ENCODE measurements at places on chromosomes 1 and 21.

DNA sequence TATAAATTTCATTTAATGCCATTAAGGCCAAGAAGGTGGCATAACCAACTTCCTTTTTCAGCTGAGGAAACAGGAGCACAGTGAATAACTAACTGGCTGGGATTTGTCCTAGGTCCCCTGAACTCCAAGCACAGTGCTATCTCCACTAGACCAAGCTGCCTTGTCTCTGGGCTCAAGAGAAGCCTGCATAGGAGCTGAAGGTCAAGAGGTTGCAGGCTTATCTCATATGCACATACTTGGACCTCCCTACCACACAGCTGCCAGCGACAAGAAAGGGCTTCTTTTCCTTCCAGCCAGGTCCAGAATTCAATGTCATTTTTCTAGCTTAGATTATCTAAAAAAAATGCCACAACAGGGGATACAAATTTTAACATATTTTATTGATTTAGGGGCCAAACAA lies 27.1 kb downstream of the AK2 start:
- H3K27ac ChIP-seq, result no peak overlapping the region
- DNase-seq, result no peak
- H3K36me3 ChIP-seq, result peaks cover 75% of the 10 kb centered on the region

DNA sequence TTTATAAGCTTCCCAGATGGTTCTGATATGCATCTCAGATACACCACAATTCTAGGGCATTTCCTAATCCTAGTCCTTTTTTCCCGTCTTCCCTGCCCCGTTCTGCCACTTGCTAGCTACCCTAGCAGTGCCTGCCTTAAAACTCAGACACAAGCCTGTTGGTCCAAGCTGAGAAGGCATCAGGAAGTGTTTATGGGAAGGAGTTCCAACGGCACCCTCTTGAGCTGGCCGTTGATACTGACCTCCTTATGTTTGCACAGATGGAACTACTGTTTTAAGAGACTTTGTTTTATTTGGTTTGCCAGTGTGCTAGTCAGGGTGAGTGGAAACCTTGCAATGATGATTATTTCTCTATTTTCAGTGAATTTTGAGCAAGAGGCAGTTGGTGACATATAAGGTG lies 67.2 kb downstream of the UCK2 start:
- H3K4me1 ChIP-seq, result no peaks in the 10 kb centered on the region
- H3K36me3 ChIP-seq, result peaks cover 38% of the 10 kb centered on the region
- DNase-seq, result no peak
- no peak overlapping the region for H3K4me3 ChIP-seq
- H3K27me3 ChIP-seq, result no peaks in the 10 kb centered on the region

DNA sequence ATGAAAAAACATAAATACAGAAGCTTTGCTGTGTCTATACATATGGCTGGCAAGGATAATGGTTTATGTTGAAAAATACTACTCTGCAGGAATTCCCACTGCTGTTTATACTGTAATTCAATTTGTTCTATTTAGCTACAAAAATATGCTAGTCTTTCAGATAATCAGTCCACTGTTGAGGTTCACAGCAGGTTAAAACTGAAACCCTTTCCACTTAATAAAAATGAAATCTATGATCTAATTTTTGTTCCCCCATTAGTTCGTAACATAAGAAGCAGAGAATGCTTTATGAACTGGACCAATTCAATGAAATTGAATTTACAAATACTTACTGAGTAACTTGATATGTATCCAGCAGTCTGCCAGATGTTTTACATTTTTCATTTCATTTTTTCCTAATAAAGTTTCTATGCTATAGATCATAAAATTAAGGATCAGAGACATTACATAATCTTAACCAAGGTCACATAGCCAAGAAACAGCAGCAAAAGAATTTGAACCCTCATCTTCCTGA lies 360.1 kb upstream of the BEND5 start:
- no peaks in the 10 kb centered on the region for H3K27me3 ChIP-seq
- no peaks in the 10 kb centered on the region for H3K4me1 ChIP-seq
- H3K36me3 ChIP-seq, result no peaks in the 10 kb centered on the region
- no peak overlapping the region for H3K4me3 ChIP-seq
- H3K27ac ChIP-seq, result no peak overlapping the region

DNA sequence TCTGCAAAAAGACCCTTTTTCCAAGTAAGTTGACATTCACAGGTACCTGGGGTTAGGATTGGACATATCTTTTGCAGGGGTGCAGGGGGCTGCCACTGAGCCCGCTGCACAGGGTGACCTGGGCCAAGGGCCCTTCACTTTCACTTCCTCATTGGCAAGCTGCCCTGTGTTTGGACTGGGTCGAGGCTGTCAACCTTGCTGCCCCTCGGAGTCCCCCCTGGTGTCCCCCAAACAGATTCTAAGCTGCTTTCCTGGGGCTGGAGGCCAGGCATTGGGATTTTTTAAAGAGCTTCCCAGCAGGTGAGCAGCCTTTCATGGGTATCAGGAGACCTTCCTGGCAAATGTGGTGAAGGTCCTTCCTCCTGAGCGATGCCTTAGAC lies 7.9 kb upstream of the UMODL1 start:
- peak; percentile 39 for DNase-seq
- peaks cover 79% of the 10 kb centered on the region for H3K4me1 ChIP-seq
- no peaks in the 10 kb centered on the region for H3K27me3 ChIP-seq
- H3K27ac ChIP-seq, result peak overlapping the region; percentile 91
- peak overlapping the region; percentile 77 for H3K4me3 ChIP-seq
- no peaks in the 10 kb centered on the region for H3K36me3 ChIP-seq
